ENCODE measurements at places on chromosomes 5 and 9. TPM values are rescaled to one million over a fixed set of nuclear protein-coding genes. Genes with fewer than 3 reads are reported as not detected.

DNA sequence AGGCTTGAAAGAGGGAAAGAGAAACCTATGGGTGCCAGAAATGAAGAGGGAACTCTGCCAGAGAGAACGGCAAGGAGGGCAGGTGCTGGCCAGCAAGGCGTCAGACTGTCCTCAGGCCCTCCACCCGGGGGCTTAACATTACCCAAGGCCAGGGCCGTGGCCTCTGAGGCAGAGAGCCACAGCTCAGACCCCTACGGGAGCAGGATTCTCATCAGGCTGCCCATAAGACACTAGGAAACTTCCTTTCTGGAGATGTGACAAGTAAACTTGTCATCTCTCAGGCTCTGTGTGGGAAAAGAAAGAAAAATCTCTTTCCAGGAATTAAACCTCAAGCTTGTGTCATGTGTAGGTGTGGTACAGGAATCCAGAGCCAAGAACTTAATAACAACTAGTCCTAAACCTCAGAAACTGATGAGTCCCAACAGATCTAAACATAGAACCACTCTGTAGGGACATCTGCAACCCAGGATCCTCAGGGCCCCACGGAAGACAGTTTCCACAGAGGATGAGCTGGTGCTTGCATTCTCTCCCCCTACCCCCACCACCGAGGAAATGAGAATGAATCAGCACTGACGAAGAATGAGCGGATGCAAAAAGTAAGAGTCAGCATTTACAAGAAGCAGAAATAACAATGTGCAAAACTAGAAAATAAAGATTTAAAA is 74.3 kb downstream of the DCP2 start:
- no peak for DNase-seq

DNA sequence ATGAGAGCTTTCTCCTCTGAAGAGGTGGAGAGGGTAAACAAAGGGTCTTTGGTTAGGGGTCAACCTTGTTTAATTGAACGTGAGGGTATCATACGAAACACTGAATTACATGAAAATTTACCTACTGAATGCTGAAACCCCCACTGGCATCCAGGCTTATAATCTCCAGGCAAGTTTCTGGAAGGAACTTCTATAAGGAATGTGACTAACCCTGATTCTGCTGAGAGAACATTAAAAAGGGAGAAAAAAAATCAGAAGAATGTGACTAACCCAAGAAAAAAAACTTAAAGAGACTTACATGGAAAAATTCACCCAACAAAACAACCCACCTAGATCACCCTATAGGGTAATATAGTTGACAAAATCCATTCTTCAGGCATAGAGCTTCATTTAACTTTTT is 55.5 kb downstream of the APC start:
- no peak for DNase-seq

DNA sequence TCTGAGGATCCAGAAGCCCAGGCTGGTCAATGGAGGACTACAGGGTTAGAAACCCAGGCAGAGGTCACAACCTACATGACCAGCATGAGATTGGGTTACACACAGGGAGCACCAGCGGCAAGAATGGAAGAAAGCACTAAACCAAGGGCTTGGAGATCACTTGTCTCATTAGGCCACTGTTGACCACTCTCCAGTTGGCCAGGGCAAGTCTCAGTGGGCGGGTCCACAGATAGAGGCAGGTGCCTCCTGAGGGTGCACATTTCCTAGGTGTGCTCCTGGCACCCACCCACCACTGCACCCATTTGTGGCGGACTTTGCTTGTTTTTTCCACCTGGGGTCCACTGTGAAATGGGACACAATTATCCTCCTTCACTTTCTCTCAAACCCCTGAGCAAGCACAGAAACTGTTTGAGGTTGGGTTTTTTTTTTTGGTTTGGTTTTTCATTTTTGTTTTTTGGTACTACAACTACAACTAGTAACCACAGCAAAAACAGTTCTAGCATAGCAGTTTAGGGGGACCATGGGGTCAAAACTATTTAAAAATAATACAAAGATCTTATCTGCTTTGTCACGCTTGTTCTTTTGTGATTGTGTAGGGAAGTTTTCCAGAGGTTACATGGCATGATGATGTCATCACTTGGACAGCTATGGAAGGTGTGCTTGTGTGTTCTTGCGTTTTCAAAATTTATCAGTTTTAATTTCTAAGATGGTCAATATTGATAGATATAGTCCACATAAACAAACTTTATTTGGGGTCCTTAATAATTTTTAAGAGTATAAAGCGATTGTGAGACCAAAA is 6.1 kb downstream of the NPR2 start:
- no peak for DNase-seq

DNA sequence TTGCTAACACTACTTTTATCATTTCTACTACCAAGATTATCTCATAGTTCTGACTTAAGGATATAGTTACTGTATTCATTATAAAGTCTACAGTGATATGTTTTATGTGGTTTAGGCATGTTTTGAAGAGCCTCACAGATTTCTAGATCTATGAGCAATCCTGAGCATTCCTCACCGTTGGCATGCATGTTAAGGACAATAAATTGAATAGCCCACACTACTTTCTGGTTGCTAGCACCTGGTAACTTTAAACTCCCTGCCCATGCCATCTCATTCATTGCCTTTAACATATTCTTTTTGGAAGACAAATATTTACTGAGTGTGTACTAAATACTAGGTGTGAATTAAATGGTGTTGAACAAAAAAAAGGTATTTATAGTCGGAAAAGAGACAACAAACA is 868.1 kb upstream of the CDH9 start:
- no peak for DNase-seq

DNA sequence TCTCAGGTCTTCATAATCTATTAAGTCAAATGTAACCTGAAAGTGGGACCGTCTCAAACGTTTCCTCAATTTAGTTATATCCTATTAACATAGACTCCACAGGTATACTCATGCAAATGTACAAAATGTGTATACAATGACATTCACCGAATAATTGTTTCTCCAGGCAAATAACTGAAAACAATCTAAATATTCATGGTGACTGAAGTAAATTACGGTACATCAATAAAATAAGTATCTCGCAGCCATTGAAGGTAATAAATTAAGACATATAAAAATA is 482 bp downstream of the IARS1 start:
- DNase-seq = no peak

DNA sequence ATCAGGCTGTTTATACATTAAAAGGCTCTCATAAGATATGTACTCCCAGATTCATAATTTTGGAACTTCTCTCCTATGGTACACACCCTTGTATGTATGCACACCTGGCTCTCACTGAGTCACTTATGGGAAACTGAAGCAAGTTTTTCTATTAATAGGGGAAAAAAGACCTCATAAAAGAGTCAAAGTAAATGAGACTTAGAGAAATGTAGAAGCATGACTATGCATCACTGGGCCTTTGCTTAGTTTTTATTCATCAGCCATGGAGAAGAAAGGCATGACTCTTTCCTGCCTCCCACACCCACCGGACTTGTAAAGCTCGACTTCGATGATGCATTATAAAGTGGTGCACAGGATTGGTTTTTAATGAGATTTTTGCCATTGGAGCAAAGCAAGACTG is 28.2 kb downstream of the MTAP start:
- no peak for DNase-seq

DNA sequence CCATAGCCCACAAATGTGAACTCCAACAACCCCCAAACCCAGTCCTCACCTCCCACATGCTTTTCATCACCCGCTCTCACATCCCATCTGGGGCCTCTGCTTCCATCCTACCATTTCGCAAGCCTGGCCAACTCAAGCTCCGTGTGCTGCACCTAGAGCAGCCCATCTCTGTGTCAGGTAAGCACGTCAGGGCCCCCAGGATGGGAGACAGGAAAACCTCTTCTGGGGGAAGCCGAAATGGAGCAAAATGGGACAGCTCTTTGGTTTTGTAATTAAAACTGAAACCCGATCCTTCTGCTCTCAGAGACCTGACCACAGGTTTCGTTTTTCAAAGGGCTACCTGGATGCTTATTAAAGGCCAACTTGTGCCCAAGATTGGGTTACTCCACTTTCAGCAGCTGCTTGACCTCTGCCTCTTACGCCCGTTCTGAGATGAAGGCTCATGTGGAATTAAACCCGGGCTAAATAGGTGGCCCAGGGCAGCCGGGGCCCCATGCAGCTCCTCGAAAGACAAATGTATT is 287.7 kb downstream of the SLIT3 start:
- DNase-seq = no peak

DNA sequence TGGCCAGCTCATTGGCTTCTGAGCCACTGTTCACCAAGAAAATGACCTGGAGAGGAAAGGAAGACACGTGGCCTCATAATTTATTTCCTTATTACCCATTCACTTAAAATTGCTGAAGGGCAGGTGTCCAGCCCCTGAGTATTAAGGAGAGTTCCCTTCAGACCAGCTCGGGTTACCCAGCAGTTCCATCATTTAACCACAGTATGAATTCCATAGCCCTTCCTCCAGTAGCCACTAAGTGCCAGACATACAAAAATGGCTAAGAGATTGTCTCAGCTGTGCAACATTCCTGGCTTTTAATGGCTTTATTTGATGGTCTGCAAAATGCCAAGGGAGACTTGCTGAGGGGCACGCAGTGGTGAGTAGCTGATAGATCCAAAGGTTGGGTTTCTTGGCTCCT is 12.5 kb downstream of the AGXT2 start:
- no peak for DNase-seq

- DNase-seq = no peak
Measured at GRCh38 chr9:99851500-99851822, 29.8 kb downstream of the NR4A3 start.

GRCh38 chr9:26527931-26528330 is 364.7 kb downstream of the CAAP1 start:
- no peak for DNase-seq

- no peak for DNase-seq
Measured at GRCh38 chr5:81395262-81395661, 1.3 kb upstream of the ACOT12 start.

- DNase-seq = no peak
Measured at GRCh38 chr9:130193531-130194377, 21.6 kb downstream of the NCS1 start.

GRCh38 chr9:20394969-20395368 is 227.3 kb downstream of the MLLT3 start:
- DNase-seq = no peak

DNA sequence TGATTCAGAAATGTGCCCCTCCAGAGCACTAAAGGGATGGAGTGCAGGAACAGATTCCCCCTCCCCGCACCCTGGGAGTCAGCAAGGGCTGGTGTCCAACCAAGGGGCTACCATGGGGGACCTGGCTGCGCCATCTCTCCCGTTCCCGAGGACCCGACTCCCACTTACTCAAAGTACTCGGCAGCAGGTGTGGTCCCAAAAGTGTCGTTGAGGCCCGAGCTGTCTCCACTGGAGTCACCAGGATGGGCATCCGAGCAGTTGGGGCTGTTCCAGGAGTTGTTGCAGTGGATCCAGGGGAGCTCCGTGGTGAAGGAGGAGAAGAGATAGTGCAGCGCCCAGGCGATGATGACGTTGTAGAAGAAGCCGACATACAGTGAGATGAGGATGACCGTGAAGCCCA is 12.9 kb downstream of the SLC6A3 start:
- DNase-seq = no peak

IFNA21 gene
- not detected for total RNA-seq

ACTBL2 gene
- total RNA-seq = not detected

NNT gene
- 35.9 TPM for total RNA-seq

PITX1 gene
- 45.3 TPM for total RNA-seq

PLPPR1 gene
- total RNA-seq = not detected

GADD45G gene
- 3.8 TPM for total RNA-seq

MSMP gene
- not detected for total RNA-seq

KCTD16 gene
- total RNA-seq = 2.8 TPM

FCN1 gene
- total RNA-seq = not detected
